ENCODE measurements at places on chromosomes 2 and 18.

- no peak for DNase-seq
These were observed 702.9 kb downstream of the ERBB4 start for GRCh38 chr2:211835695-211836094.

DNA sequence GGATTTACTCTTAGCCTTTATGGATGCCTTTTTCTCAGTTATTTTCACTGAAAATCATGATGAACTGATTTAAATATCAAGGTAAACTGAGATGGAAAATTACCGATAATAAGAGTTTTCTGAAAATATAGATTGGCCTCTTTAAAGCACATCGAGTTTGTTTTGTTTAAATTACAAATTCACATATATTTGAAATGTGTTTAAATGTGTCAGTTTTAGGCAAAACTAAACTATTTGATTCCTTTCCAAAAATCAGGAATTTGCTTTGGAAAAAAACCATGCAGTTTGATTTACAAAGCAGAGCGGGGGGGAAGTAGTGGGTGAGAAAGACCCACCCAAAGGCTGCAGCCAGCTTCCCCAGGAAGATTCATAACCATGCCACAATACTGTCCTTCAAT, 52.0 kb upstream of the EML4 start:
- no peak for DNase-seq

GRCh38 chr2:151395509-151396374, 14.0 kb upstream of the RIF1 start:
- DNase-seq: no peak

DNA sequence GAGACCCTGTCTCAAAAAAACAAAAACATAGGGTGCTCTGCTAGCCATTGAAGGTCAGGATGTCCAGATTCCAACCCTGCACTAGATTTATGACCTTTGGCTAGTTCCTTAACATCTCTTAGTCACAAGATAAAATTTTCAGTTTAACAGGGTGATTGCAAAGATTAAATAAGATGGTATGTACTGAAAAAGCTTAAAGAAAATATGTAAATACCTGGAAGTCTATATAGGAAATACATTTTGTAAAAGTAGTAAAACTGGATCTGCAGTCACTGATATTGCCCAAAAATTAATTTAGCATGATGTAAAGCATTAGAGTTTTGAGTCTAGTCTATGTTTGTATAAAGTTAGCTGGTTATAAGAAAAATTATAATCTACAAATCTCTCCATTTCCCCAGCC, 5.4 kb upstream of the COX7A2L start:
- no peak for DNase-seq

- DNase-seq: no peak
These were observed 666.5 kb downstream of the SLC4A3 start for GRCh38 chr2:220293966-220294365.

DNA sequence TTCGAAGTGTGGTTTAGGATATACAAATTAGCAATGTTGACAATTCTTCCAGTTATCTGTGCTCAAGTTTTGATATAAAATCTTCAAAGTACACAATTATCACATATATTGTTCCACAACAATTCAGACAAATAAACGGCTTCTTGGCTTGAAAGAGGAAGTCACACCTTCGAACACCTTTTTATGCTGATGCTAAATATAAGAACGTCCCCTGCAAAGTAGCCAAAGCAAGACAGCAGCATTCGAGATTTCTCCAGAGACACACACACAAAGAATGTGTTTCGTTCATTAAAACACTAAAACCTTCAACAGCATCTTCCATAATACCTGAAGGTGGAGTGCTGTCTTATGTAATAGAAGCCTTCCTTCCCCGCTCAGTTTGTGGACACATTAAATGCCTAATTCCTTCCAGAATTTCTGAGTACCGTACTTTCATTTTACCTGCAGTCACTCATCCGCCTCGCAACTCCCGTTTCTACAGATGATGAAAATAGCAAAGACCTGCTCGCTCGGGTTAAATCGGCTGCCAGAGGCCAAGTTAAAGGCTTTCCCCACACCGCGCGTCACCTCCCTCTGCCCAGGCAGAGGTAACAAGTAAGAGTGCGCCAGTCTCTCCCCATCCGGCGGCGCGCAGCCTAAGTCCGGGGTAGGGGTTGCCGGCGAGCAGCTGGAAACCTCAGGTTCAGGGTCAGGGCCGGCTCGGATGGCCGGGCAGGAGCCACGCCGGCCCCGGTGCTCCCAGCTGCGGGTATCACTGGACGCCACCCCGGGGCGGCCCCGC, 847 bp downstream of the SERPINE2 start:
- peak; percentile 48 for DNase-seq

GRCh38 chr2:105737980-105738657, 6.6 kb upstream of the NCK2 start:
- DNase-seq: no peak

GRCh38 chr2:108268001-108268400, 20.7 kb upstream of the SULT1C2 start:
- no peak for DNase-seq

DNA sequence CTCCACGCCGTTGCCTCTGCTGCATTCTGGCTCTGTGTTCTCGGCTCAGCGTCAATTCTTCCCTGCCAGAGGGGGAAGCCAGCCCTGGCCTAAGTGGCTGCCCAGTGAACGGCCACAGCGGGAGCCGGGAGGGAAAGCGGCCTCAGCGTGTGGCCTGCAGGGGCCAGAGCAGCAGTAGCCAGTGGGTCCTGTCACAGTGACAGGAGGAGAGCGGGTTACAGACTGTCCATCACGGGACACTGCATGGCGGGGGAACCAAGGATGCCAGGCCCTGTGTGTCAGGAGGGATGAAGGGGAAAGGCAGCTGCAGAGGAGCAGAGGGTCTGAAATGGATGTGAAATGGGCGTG, 39.7 kb downstream of the PDIA6 start:
- DNase-seq: no peak

DNA sequence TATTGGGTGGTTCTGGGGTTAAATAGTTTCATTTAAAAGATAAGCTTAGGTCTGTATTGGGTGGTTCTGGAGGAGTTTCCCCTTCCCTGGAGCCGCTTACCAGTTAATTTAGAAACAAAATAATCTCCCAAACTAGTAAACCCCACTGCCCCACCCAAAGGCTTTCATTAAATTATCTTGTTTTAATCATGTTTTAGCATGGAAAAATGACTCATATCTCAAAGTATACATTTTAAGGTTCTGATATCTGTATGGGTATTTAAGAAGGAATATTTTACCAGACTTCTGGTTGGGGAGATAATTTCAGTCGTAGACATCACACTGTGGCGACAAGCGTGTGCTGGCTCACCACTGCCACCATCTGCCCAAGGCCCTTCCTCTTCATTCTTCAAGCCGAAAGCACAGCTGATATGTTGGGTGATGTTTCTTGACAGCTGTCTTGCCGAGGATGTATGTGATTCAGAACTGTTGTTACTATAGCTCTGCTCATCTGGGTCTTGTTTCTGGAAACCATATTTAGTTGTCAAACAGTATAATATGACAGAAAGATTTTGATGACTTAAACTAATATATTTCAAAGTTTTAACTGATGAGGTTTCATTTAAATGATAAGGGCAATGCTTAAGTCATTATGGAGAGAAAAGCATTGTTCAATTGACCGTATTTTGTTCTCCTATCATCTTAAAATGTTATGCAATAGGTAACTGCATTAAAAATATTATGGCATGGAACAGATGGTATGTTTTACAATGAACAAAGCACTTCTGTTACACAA, 5.1 kb downstream of the FIGLA start:
- DNase-seq: peak; percentile 87

DNA sequence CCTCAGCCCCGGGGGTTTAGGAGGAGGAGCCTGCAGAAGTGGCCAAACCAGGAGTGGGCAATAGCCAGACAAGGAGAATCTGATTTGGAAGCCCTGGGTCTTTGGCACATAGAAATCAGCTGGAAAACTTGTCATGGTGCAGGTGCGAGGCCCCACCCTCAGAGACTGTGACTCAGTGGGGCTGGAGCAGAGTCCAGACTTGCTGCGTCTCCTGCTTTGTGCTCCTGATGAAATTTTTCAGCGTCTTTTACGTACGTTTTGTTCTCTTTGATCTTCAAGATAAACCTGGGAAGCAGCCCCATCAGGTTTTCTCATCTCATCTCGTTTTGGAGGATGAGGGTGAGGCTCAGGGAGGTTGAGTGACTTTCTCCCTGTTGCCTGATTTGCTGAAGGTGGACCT, 114.1 kb downstream of the CABLES1 start:
- DNase-seq: no peak

DNA sequence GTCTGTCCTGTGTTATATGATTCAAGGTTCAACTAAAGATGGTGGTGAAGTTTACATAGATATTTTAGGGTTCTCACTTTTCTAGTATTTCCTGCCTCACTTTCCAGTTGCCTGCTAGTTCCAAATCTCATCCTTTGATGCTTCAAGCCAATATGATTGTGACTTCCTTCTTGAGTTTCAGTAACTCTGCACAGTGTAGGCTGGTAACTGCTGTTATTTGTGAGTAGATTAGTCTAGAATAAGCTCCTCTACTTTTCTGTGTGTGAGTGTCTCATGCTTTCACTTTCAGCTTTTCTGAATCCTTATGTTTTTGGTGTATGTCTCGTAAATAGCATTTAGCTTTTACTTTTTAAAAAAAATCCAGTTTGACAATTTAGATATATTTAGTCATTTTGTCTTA, 42.6 kb downstream of the GALNT1 start:
- no peak for DNase-seq

DNA sequence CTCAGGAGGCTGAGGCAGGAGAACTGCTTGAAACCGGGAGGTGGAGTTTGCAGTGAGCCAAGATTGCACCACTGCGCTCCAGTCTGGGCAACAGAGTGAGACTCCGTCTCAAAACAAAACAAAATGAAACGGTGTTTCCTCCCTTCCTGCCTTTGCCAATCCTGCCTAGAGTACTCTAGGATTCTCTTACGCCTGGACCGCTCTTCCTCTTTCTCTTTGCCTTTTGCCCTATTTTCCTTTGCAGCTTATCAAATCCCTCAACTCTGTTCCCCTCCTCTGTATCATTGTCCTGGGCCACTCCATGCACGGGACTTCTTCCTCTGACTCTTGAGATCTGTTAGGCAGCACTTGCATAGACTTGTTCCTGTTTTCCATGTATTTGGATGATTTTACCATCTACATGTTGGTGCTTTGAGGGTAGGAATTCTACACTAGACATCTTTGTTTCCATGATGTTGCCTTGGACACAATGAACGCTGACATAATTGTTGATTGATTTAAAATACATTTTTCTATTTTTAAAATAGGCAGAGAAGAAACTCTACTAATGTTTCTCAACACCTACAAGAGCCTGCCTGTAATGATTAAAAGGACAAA, 24.8 kb upstream of the ACYP2 start:
- no peak for DNase-seq

DNA sequence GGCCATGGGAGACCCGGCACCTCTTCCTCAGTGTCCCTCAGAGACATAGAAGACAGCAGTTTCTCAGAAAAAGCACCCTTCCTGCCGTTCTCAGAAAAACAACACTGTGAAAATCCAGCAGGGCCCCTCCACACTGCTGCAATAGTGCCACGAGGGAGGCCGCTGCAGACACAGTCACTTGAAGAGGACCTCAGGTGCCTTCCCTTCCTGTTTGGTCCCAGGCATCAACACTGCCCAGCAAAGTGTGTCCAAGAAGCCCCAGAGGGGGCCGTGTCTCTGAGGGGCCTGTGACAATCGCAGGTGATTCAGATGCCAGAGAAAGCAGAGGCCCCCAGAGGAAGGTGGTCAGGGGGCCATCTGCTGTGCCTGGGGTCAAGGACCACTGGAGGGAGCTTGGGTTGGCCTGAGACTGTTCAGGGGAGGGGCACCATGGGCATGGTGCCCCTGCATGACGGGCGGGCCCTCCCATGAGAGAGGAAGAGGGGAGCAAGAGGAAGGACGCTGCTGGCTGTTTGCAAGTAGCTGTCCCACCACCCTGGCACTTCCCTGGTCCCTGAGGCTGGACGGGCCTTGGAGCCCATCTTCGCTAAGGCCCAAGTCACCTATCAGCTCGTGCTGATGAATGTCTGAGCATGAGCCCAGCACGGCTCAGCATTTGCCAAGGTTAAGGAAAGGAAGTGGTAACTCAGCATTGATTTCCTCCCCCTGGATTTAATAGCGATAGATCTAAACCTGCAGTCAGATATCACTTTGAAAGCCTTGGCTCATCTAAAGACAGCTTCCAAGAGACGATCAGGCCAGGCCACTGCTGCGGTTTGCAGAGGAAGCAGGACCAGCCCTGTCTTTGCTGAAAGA, 9.1 kb downstream of the TWIST2 start:
- no peak for DNase-seq

GRCh38 chr2:6883448-6884122, 6.0 kb downstream of the RSAD2 start:
- DNase-seq: peak; percentile 59

- DNase-seq: no peak
These were observed 40.3 kb downstream of the PDIA6 start for GRCh38 chr2:10772201-10772867.

DNA sequence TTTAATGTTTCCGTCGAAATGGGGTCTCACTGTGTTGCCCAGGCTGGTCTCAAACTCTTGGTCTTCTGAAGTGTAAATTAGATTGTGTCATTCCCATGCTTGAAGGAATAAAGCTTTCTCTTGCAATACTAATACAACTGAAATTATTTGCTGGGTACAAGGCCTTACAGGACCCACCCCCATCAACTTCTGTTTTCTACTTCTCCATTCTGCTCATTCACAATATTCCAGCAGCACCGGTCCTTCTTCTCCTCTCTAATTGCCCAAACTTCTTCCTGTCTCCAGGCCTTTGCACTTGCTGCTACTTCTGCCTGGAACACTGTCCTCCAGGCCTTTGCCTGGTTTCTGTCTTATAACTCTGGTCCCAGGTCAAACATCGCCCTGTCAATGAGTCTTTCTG, 73.8 kb downstream of the APOB start:
- DNase-seq: no peak

GRCh38 chr2:217363470-217363869, 503.6 kb upstream of the TNP1 start:
- DNase-seq: no peak

- DNase-seq: no peak
These were observed 127.4 kb upstream of the MSH6 start for GRCh38 chr2:47655563-47655880.

- peak; percentile 91 for DNase-seq
These were observed 76.1 kb upstream of the PMAIP1 start for GRCh38 chr18:59823596-59824195.

DNA sequence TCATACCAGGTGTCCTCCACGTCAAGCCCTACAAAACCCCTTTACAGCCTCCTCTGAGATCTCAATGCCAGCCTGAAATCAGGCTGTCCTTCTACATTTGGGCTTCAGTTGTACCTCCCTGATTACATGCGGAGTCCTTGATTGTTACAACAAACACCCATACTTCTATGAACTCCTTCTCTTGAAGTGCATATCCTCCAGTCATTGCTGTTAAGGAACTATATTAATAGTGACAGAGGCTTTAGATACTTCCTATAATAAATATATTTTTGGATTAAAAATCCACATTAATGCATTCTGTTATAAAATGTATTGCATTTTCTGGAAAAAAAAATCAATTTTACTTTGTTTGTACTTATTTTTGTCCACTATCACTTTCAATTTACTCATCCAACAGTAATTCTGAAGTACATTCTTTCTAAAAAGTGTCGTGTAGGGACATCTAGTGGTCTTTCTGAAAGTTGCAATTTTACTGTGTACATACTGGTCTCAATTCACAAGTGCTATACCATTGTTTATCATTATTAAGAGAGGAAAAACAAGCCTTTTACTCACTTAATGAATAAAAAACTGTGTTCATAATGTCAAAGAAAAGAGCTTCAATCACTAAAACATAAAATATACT, 316.4 kb downstream of the DSEL start:
- peak; percentile 78 for DNase-seq
